ENCODE measurements at places on chromosomes 5 and 9.

- DNase-seq: no peak
These were observed 76.6 kb upstream of the CCDC152 start for GRCh38 chr5:42680046-42680445.

DNA sequence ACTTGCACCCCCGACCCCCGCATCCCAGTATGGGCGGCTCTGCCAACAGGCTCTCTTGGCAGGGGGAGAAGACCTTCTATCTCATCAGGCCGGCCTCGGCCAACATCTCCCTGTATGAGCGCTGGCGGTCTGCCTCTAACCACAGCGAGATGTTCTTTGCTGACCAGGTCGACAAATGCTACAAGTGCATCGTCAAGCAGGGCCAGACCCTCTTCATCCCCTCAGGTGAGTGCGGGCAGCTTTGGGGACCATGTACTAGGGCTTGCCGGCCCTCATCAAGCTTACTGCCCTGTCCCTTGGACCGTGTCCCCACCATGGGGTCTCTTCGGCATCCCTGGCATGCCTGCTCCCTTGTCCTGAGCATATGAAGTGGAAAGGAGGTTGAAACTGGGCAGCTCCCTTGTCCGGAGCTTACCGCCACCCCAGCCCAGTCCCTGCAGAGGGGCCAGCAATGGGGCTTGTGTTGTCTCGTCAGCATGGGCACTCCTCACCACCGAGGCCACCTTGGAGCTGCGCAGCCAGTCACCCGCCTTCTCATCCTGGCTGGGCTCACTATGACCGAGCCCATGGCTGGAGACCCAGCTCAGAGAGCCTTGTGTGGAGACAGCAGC is 78.1 kb downstream of the PHF2 start:
- no peak for DNase-seq

- no peak for DNase-seq
These were observed 32.3 kb upstream of the LPCAT1 start for GRCh38 chr5:1555808-1556731.

DNA sequence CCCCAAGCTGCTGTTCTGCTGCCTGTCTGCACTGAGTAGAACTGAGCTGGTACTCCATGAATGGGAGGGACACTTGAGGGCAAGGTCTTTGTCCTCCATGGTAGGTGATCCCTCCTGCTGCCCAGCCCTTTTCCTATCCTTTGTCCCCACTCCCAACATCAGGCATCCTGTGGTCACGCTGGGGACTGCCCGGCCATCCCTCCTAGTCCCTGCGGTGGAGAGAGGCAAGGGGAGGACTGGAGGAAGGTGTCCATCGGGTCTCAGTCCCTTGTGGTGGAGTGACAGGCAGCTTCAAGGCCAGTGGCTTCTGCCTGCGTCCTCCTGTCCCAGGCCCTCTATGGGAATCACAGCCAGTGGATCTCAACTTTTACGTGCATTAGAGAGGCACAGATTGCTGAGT is 25.9 kb downstream of the ROR2 start:
- no peak for DNase-seq

DNA sequence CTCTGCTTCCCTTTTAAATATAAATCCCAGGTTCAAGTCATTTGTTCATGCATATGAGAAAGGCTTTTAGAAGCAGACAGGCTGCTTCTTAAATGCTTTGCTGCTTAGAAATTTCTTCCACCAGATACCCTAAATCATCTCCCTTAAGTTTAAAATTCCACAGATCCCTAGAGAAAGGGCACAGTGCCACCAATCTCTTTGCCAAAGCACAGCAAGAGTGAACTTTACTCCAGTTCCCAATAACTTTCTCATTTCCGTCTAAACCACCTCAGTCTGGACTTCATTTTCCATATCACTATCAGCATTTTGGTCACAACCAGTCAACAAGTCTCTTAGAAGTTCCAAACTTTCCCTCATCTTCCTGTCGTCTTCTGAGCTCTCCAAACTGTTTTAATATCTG is 679.8 kb upstream of the FTMT start:
- no peak for DNase-seq

GRCh38 chr9:28923351-28923750 is 1350.1 kb upstream of the C9orf72 start:
- DNase-seq: no peak

DNA sequence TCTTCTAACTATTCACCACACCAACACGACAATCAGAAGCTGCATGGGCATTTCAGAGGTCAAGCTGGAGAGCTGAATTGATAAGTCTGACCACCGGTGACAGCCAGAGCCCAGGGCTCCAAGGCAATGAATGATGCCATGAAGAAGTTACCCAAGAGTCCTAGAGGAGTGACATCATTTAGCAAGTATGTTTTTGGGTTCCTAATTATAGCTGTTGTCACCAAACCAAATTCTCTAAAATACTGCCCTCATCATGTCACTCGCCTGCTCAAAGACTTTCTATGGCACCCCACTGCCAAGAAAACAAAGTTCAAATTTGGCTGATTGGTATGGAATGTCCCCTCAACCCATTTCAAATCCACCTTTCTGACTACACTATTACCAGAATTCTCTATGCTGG is 235.1 kb downstream of the SPOCK1 start:
- DNase-seq: no peak

GRCh38 chr9:120937127-120937526 is 10.5 kb upstream of the TRAF1 start:
- no peak for DNase-seq

DNA sequence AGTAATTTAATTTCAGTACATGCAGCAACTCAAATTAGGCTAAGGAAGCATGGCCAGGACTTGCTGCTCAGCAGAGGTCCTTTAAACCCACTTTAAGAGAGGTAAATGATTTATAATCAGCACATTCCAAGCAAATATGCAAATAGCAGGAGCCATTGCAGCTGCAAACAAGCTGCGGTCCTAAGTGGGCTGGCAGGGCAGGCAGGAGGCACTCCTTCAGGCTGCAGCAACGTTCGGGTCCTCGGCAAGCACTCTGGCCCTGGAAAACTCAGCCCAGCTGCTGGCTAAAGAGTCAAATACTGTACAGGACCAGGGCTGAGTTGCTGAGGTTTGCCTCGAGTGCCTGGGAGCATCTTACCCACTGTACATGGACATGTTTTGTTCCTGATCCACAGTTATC is 126.9 kb downstream of the FSTL4 start:
- no peak for DNase-seq

- no peak for DNase-seq
These were observed 85.3 kb upstream of the ADRB2 start for GRCh38 chr5:148740966-148741742.

- no peak for DNase-seq
These were observed 151.6 kb downstream of the SIL1 start for GRCh38 chr5:139046551-139046950.

DNA sequence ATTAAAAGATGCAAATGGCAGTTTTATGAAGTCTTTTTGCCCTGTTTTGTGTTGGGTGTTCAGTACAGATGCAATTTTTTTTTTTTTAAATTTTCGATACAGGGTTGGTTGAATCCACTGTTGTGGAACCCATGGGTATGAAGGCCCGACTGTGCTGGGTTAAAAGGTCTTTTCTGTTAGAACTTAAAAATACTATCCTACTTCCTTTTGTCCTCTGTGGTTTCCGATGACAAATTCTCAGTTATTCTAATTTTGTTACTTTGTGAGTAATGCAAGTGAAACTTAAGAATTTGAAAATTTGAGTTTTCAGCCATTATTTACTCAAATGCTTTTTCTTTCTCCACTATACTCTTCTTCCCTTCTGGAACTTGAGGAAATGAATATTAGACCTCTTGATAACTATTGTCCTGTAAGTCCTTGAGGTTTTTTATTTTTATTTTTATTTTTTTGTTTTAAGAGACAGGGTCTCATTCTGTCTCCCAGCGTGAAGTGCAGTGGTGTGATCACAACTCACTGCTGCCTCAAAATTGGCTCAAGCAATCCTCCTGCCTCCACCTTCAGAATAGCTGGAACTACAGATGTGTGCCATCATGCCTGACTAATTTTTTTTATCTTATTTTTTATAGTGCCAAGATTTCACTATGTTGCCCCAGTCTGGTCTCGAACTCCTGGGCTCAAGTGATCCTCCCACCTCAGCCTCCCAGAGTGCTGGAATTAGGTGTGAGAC is 67.5 kb downstream of the ZCCHC7 start:
- no peak for DNase-seq

GRCh38 chr9:72618811-72619210 is 97.4 kb downstream of the TMC1 start:
- no peak for DNase-seq

GRCh38 chr5:140358738-140359310 is 1.2 kb upstream of the SLC4A9 start:
- DNase-seq: no peak

GRCh38 chr9:33818847-33819500 is 2.0 kb downstream of the UBE2R2 start:
- DNase-seq: no peak

DNA sequence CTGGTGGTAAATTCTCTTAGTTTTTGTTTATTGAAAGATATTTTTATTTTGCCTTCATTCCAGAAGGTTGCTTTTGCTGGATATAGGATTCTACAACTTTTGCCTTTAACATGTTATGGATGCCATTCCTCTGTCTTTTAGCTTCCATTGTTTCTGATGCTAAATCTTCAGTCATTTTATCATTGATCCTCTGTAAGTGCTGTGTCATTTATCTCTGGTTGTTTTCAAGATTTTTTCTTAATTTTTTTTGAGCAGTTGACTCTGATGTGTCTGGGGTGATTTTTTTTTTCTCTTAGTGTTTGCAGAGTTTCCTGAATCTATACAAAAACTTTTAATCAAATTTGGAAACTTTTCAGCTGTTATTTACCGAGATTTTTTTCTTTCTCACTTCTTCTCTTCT is 6.4 kb downstream of the CARD6 start:
- no peak for DNase-seq

DNA sequence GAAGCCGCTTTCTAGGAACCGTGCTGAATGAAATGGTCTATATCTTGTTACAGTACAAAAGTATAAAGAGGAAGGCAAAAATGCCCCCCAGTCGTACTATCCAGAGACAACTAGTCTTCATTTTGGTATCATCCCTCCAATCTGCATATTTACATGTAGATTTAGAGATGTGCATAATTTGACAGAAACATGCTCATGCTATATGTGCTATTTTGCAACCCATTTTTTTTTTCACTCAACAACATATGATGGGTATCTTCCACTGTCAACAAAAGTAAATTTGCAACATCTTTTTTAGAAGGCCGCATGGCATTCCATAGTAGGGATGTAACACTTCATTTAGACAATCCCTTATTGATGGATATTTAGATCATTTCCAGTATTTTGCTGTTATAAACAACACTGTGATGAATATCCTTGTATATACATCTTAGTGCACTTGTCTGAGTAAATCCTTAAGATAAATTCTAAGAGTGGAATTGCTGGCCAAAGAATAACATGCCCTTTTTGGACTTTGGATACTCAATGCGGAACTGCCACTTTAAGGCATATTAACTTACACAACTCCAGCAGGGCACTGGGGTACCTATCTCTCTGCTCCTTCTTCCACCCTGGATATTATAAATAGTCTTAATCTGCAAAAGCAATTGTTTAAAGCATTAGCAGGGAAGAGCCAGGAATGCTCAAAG is 71.1 kb upstream of the SH3PXD2B start:
- DNase-seq: no peak

- DNase-seq: no peak
These were observed 289.6 kb downstream of the SEC61B start for GRCh38 chr9:99511723-99512122.

GRCh38 chr5:93583439-93583767 is 381 bp downstream of the NR2F1 start:
- DNase-seq: no peak

GRCh38 chr9:86326536-86326935 is 27.7 kb downstream of the TUT7 start:
- DNase-seq: no peak

- no peak for DNase-seq
These were observed 8.5 kb upstream of the GOLGA1 start for GRCh38 chr9:124949387-124949786.

GRCh38 chr5:154683101-154683880 is 71.9 kb upstream of the LARP1 start:
- no peak for DNase-seq

GRCh38 chr5:73592551-73592950 is 27.0 kb downstream of the UTP15 start:
- DNase-seq: no peak

- no peak for DNase-seq
These were observed 421.3 kb downstream of the TLE1 start for GRCh38 chr9:81268048-81268447.

DNA sequence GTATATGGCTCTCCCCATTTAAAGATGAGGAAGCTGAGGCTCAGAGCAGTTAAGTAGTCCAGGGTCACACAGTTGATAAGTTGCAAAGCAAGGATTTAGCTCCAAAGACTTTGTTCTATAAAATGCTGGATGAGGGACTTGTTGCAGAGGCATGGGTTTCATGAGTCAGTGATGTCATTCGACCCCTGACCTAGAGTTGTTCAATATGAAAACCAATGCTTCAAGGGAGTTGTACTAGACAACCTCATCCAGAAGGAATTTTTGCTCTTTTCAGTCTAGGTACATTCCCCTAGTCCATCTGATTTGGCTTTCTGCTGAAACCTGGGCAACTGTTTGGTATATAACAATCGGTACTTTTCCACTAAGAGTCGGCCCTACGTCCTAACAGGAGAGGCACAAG is 550.4 kb downstream of the EBF1 start:
- DNase-seq: no peak

DNA sequence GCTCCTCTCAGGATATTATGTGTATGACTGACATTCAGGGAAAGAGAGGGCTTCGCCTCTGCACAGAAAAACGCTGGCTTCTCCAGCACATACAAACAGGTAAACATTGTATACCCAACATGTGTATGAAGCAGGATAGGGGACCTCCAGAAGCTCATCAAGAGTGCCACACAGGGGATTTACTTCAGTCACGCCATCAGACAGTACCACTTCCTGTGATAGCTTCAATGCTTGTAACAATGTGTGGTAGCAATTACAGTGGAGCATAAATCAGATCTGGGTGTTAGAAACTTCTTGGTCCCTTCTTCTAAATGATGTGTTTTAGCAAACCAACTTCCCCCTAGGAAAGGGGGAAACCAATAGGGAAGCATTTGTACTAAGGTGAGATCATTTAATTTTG is 160.8 kb downstream of the TSSK1B start:
- no peak for DNase-seq

GRCh38 chr9:89946741-89947140 is 341.9 kb downstream of the GADD45G start:
- DNase-seq: no peak

- no peak for DNase-seq
These were observed 4.3 kb upstream of the AHRR start for GRCh38 chr5:317086-317811.

DNA sequence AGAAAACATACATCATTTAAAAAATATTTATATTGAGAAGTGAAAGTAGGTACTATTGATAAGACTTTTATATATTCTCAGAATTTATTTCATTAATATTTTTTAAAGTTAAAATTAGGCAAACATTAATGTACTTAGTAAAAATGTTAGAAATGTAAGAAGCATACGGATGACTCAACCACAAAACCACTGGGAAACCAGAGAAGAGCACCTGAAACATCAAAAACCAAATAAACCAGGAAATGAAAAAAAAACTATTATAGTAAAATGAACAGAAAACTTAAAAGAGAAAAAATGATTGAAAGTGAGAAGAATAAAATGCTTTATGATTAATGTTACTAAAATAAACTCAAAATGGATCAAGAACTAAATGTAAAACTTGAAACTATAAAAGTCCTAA is 233.2 kb upstream of the DAB2 start:
- DNase-seq: no peak

Data from NCI-H1048 (cell line).